ENCODE measurements at places on chromosomes 16 and 17.

DNA sequence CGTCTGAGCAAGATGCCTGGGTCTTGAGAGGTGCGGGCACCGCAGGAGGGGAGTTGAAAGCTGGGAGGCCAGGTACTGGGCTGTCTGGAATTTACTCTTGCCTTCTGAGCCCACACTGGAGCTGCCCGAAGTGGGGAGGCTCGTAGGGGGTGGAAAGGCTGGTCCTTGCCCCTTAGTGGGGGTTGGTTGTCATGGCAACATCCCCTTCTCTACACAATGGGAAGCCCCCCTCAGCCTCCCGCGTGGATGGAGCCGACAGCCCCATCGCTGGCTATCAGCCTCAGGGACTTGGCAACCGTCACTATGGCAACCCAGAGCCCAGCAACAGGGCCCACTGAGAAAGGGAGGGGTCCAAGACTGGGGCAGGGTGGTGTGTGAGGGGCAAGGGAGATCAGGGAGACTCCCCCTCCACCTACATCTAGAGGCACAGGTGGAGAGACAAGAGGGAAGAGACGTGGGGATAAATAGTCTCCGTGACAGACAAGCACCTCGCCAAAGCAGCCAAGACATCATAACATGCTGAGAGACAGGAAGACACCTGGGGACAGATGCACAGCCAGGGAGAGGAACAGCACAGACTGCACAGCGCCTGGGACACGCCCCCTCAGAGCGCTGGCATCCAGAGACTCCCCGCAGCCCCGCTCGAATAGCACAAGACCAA is 5.3 kb upstream of the DNAH2 start:
- no peak for DNase-seq

GRCh38 chr17:4232168-4232813 is 31.5 kb downstream of the ANKFY1 start:
- DNase-seq: no peak

GRCh38 chr16:25838724-25839186 is 147.0 kb downstream of the HS3ST4 start:
- peak; percentile 48 for DNase-seq

DNA sequence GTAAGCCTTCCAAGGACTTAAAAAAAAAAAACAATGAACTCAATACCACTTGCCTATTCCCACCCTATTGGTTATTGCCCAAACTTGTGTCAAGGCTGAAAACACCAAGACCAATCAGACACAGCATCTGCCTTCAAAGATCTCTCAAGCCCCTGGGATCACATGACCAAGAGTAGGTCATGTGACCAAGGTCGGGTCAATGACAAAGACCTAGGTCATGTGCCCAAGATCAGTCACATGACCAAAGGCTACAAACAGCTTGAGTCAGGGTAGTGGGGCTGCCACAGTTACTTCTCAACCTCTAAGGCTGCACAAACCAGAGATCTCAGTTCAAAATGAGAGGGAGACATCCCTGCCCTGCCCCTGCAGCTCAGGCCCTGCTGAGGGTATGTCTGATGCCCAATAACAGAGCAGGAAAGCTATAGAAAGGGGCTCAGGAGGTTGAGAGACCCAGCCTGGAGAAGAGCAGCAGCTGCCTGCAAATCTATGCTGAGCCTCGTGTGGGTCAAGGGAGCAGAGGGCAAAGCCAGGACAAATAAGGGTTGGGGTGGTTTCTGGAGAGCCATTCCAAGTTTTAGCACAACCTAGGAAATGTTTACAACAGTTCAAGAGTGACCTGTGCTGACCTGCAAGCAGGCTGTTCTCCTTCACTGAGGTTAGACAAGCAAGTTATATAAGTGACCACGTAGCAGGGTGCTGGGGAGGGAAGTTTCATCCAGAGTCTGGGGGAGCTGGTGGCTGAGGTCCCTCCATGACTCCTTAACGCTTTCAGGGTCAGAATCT is 48.8 kb downstream of the PIMREG start:
- no peak for DNase-seq

GRCh38 chr17:70078549-70078948 is 3.5 kb downstream of the KCNJ16 start:
- no peak for DNase-seq

DNA sequence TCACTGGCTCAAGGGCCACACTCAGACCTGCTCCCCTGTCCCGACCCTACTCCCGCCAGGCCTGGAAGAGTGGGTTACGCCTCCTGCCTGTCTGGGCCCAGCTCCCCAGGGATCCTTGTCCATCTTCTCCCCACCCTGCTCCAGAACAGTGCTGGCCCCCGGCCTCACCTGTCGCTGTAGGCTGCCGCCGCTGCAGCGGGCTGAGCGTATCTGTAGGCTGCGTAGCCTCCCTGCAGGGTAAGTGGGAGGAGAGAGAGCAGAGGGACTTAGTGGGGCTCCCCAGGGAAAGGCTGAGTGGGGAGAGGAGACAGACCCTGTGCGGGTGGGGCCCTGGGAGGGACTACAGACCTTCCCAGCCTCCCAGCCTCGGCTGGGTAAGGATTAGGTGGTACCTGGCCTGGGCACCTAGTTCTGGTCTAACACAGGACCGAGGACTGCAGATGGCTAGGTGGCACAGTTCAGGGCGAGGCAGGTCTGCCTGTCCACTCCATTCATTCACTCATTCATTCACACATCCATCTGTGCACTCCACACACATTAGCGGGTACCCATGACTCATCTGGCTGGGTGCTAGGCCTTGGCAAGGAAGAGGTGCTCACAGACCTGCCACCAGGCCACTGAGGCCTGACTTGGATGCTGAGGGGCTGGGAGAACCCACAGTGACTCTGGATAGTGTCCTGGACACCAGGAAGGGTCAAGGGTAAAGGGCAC is 20.9 kb downstream of the ENGASE start:
- DNase-seq: no peak

GRCh38 chr16:19703172-19703889 is 14.7 kb downstream of the KNOP1 start:
- no peak for DNase-seq

- no peak for DNase-seq
These were observed 5.7 kb upstream of the FN3K start for GRCh38 chr17:82729479-82730260.

DNA sequence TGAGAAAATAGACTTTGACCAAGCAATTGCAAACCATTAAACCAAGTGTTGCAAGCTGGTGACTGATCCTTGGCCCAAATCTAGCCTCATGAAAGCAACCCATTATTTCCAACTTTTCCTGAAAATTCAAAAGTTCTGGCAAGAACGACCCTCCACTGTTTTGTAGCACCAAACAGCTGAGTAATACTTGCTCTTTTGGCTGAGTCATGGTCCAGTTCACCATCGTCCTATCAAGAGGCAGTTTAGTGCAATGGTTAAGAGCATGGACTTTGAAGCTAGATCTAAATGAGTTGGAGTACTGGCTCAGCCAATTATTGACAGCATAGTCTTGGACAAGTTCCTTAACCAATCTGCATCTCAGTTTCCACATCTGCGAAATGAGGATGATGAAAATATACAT is 31.3 kb downstream of the SCNN1G start:
- DNase-seq: no peak

GRCh38 chr17:68457539-68458259 is 403 bp upstream of the WIPI1 start:
- peak; percentile 98 for DNase-seq

DNA sequence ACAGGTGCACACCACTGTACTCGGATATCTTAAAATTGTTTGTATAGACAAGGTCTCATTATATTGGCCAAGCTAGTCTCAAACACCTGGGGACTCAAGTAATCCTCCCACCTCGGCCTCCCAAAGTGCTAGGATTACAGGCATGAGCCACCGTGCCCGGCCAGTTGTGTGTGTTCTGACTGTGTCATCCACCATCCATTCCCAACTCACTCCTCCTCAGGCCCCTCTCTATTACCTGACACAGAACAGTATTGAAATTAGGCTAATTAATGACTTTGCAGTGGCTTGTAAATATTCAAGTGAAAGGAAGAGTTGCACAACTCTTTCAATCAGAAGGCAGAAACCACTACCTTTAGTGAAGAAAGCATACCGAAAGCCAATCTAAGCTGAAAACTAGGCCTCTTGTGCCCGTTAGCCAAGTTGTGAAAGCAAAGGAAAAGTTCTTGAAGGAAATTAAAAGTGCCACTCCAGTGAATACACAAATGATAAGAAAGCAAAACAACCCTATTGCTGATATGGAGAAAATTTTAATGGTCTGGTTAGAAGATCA is 28.7 kb downstream of the GOSR1 start:
- no peak for DNase-seq

Data from A549 (cell line).